ENCODE measurements at places on chromosomes 11 and 22.

DNA sequence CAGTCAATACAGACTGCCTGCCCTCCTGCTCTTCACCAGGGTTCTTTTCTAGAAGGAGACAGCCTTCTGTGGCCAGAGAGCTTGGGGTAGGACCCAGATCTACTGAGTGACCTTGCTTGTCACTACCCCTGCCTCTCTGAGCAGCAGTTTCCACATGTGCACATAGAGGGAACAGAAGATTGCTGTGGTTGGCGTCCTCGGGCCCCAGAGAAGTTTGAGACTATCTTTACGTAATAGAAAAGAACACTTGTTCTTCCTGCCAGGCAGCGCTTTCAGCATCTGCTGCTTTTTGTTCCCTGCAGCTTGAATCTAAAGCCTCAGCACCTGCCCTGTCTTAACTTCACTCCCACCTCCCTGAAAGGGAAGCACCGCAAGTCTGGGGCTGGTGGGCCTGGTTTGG lies 1.9 kb upstream of the FKBP2 start:
- no peak for DNase-seq

GRCh38 chr11:32892355-32893092 lies at the start of gene QSER1:
QSER1 (plus strand) TSS chr11:32892811; CDS start chr11:32893126, 315 bp downstream.
- peak; percentile 27 for DNase-seq

DNA sequence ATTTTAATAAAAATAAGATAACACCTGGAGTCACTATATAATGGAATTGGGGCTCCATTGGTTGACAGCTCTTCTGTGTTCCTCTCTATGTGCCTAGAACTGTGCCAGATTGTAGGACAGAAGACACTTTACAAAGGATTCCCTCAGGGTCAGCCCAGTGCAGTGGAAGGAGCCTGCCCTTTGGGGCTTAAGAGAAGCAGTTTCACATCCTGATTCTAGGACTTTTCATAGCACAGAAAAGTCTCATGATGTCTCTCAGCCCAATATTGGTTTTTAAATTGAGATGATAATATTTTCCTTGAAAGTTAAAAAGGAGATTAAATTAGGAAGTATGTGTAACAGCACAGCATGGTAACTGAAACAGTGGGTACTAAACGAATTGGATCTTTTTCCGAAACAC lies 7.1 kb downstream of the PLAAT4 start:
- no peak for DNase-seq

DNA sequence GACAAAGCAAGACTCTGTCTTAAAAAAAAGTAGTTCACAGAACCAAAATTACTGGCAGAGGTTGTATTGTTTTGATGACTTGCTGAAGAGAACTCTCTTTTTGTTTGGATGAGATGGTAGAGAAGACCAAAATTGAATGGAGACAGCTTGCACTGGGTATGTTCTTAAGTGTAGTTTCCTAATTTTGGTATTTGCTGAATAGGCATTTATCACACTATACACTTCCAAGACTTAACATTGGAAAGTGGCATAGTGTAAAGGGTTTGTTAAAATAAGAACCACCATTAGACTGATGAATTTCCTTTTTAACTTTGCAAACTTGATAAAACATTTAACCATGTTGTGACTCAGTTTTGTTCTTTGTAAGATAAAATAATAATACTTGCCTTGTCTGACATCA lies 5.3 kb upstream of the DCUN1D5 start:
- no peak for DNase-seq

DNA sequence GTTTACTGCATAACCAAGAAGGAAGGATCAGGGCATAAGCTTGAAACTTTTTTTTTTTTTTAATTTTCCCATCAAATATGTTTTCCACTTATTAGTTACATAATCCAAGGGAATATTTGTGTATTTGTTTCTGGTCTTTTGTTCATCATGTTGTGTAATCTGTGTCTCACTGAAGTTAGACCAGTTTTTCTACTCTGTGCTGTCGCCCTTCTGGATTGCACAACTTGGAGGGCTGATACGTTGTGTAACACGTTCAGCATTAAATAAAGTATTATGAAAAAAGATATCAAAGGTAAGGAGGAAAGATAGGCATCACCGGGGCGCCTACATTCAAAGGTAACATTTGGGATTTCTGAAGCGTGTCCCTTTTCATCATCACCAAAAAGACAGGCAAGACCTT lies 3.3 kb upstream of the E2F8 start:
- no peak for DNase-seq
